ENCODE measurements at places on chromosomes 3 and 15. TPM values are rescaled to one million over a fixed set of nuclear protein-coding genes. Genes with fewer than 3 reads are reported as not detected.

DNA sequence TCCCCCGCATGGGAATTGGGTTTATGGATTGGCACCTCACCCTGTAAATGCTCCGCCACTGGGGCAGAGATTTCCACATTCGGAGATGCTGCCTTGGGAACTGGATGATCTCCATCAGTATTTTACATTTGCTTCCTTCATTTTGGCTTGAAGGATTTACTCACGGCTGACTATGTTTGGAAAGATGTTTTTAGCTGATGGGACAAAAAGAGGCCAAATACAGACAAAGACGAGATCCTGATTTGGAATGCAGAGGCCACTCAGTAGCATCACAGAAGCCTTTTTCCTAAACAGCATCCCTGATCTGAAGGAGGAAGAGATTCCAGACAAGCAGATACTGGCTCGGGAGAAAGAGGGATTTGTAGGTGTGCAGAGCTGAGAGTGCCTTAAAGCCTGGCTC lies 76.9 kb downstream of the MESD start:
- no peak for DNase-seq

THSD4 gene
- total RNA-seq, result 39.7 TPM

- DNase-seq, result no peak
Observed at GRCh38 chr3:47825590-47825989, 22.7 kb downstream of the DHX30 start.

DNA sequence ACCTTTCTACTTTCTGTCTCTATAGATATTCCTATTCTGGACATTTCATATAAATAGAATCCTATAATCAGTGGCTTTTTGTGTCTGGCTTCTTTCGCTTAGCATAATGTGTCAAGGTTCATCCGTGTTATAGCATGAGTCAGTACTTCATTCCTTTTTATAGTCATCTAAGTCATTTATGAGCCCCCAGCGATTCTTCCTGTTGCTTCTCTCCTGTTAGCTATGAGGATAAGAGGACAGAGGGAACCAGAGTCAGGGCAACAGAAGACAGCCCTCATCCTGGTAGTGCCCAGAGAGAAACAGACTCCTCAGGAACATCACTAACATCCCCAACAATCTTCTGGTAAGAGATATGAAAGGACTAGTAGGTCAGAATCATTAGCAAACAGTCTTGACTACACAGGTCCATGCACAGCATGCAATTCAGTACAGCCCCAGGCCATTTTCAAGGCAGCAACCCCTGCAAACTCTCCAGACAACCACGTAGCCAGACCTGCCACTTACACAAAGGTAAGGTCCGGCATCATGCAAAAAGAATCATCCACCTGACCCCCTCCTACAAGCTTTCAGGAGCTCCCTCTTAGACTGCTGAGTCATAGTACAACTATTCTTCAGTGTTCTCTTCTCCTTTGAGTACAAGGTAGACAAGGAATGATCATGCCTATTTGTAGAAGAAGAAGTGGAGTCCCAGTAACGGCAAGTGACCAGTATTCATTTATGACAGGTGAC lies 91.5 kb downstream of the MYLK start:
- no peak for DNase-seq

GRCh38 chr15:27589260-27589659 lies 509.9 kb downstream of the OCA2 start:
- DNase-seq, result no peak

Data from upper lobe of left lung (tissue), 6 donors.